Inflammatory macrophage (primary cell): ENCODE measurements at places on chromosomes 4 and X.

- DNase-seq, result peak; percentile 97
Measured at GRCh38 chr4:11480683-11481082, 52.0 kb upstream of the HS3ST1 start.

DNA sequence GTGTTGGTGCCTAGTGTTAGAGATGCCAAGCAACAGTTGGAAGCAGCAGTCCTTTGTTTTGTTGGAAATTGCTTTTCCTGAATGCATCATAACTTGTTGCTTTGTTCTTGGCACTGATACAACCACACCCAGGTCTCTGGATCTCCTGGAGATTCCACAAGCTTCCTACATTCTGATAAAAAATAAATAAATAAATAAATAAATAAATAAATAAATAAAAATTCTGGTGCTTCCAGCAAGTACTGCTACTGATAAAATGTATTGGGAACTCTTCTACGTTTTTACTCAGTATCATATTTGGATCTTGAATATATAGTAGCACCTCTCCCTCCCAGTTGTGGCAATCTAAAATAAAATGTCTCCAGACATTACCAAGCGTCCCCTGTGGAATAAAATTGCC lies 62.7 kb upstream of the GRID2 start:
- no peak for DNase-seq

DNA sequence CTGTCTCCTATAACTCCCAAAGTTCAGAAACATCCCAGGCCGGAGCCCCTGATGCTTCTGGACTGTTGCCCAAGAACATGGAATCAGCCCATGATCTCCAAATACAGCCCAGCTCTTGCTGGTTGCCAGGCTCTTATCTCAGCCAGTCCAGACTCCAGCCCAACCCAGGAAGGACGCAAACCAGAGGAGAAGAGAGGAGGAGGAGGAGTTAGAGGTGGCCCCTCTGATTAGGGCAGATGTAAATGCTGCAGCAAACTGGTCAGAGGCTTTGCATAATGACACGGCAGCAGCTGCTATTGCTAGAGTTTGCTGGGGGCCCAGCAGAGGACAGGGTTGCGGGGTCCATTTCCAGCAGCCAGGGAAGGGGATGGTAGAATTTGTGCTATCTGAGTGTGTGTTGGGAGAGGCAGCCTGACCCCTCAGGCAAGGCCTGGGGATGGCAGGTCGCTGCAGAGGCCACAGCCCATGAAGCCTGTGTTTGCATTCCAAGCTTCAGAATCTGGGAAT lies 4.2 kb upstream of the OTUD5 start:
- no peak for DNase-seq

DNA sequence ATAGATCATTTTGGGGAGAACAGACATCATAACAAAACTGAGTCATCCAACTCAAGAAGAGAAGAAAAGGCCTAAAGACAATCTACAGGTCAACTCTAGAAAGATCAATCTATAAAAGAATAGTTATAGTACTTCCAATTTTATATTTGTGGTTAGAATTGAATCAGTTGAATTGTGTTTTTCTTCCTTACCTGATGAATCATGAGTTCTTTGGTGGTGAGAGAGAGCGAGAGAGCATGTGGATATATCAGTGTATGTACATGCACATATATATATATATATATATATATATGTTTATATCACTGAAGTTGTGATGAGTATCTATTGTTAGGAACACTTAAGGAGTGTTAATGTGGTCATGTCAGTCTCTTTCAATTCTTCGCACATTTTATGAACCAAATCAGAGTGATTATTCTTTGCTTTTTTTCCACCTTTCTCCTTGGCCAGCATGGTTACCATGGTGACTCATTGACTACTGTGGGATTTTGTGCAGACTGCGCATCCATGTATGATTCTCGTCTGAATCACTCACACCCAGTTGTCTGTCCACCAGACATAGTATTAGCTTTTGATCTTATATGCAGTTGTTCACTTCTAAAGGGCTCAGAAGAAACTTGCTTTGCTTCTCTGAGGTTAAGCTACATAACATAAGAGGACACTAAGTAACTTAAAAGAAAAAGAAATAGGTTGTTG lies 90.4 kb upstream of the RAB40AL start:
- no peak for DNase-seq

- DNase-seq, result peak; percentile 23
Measured at GRCh38 chrX:19046343-19047215, 62.7 kb upstream of the PHKA2 start.

- DNase-seq, result no peak
Measured at GRCh38 chr4:113106108-113106507, 56.7 kb downstream of the ANK2 start.

GRCh38 chr4:41256740-41257256 lies at the start of gene UCHL1:
Gene UCHL1 (plus strand): TSS chr4:41256928. CDS start chr4:41256977, 49 bp downstream.
- DNase-seq, result peak; percentile 30
